ENCODE measurements at places on chromosomes 13 and 19.

GRCh38 chr19:33302974-33303790 is 848 bp upstream of the CEBPA start:
- peak; percentile 54 for DNase-seq

DNA sequence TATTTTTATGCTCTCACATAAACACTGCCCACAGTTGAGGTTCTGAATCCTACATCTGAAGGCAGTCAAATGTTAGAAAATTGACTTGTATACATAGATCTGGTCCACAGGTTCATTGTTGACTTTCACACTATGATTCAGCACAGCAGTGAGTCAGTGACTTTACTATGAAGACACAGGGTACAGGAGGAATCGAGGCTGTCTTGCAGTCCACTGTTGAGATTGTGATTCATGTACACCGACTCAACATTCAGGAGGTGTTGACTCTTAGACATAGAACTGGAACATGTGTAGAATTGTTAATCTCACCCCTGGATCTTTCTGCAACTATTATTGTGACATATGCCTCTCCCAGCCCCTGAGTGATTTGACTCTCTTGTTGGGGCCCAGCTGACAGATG is 74.3 kb upstream of the ZNF43 start:
- DNase-seq = no peak

DNA sequence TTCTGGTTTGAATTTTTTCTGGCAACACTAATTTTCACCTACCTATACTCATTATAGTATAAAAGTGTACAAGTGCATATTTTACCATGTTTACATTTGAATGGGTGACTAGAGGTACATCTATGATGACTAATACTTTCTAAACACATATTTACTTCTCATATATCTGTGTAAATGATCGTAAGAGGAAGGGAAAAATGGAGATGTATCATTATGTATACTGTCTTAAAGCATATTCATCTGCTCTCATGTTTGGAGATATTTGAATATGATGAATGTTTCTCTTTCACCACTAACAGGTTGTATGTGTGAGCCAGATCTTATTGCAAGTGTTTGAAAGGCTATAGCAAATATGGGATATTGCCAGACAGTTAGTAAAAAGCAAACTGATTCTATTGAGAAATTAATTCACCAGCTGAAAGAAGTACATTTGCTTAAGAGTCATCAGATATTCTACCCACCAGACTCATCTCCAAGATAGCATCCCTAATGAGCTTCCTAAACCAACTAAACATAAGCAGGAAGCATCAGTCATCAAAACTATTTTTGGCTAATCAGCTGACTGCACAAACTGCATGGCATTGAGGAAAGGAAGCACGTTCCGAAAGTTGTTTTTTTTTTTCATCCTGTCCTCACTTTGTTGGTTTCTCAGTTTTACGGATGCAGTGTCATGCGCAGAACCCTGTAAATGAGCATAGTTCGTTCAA is 738.2 kb downstream of the GPC5 start:
- peak; percentile 79 for DNase-seq

- peak; percentile 84 for DNase-seq
These were observed 128.4 kb downstream of the DPF1 start for GRCh38 chr19:38095411-38096308.

DNA sequence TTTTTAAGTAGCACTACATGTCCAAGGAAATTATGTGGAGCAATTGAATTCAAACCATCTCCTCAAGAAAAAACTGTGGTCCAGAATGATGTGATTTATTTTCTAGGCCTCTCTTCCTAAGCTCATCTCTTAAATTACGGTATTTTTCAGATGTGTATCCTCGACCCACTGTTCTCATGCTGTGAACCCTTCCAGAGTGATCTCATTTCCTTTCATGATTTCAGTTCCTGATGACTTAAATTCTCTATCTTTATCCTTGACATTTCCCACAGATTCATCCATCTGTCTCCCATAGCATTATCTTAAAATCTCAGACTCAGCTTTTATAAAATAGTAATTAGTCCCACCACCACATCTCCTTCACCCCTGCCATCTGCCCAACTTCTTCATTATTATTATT is 117.6 kb upstream of the SPRY2 start:
- no peak for DNase-seq

DNA sequence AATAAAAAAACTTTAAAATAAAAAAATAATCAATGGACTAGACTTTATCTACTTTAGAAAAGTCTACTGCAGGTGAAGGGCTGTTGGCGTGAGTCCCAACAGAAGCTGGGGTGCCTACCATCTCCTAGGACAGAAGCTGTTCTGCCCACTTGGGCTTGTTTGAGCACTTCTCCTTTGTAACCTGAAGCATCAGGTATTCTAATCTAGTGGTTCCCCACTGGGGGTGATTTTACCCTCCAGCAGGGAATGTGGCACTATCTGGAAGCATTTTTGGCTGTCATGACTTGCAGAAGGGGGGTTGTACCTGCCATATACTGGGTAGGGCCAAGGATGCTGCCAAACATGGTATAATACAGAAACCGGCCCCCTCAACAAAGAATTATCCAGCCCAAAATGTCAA is 16.2 kb upstream of the DOCK9 start:
- peak; percentile 83 for DNase-seq

- DNase-seq = peak; percentile 19
These were observed 39.5 kb downstream of the ATP7B start for GRCh38 chr13:51971520-51972426.

- no peak for DNase-seq
These were observed 2358.5 kb upstream of the PCDH20 start for GRCh38 chr13:63774133-63774532.

DNA sequence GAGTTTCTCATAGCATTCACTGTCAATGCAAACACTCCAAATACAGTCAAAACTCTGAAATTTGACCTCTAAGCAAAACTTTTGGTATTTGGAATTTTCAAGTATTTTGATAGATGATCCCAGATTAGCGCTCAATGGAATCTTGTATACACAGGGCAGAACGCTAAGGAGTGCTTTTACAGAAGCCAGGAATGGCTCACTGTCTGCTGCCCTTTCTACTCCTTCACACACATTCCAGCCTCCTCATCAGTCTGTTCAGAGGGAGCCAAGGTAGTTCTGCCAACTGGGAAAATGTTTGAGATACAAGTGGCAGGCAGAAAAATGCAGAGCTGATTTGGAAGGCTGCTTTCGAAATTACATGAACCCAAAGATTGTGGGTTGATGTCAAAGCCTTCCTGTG is 4.4 kb upstream of the STARD13 start:
- no peak for DNase-seq

GRCh38 chr13:44373247-44373600 is 400 bp upstream of the SERP2 start:
- DNase-seq = no peak

DNA sequence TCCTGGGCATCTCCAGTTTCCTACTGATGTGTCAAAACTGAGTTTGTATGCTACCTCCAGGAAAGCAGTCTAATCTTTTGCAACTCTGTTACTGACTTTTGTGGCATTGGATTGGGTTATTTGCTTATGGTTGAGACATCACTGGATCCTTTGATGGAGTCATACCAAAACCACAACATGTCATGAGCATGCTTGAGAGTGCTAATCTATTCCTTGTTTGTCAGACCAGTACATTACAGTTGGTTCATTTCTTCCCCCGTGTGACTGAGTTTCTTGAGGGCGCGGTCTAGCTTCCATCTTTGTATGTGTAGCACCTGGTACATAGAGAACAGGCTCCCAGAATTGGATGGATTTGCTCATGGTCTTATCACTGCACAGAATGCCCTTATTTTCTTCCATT is 43.2 kb downstream of the SUGT1 start:
- DNase-seq = no peak

GRCh38 chr13:29922896-29923295 is 72.5 kb upstream of the UBL3 start:
- no peak for DNase-seq

- no peak for DNase-seq
These were observed 2.9 kb downstream of the SUPT5H start for GRCh38 chr19:39448271-39448670.

GRCh38 chr13:87453244-87453643 is 217.9 kb upstream of the SLITRK5 start:
- peak; percentile 85 for DNase-seq

DNA sequence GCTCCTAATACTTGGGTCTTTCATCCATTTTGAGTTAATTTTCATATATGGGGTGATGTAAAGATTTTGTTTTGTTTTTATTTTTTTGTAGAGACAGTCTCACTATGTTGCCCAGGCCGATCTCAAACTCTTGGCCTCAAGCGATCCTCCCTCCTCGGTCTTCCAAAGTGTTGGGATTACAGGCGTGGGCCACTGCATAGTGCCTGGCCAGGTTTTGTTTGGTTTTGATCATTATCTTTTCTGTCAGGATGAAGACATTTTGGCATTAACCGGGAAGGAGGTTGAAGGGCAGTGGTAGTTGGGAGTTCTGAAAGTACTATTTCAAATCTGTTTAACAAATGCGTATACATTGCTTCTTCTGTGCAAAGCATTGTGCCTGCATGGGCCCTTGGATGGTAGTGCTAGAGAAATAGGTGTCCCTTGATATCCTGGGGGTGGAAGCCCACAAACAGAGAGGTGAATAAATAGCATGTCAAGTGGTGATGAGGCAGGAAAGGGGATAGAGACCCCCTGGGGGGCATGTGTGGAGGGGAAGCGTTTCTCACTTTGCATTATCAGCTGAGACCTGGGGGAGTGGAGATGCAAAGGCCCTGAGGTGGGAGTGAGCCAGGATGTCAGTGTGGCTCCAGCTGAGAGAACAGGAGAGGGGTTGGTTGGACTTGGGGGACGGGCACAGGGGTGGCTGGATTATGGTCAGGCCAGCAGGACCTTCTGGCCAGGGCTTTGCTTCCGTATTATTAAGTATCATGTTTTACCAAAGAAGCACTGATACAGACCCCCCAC is 41.4 kb downstream of the GATAD2A start:
- DNase-seq = no peak

DNA sequence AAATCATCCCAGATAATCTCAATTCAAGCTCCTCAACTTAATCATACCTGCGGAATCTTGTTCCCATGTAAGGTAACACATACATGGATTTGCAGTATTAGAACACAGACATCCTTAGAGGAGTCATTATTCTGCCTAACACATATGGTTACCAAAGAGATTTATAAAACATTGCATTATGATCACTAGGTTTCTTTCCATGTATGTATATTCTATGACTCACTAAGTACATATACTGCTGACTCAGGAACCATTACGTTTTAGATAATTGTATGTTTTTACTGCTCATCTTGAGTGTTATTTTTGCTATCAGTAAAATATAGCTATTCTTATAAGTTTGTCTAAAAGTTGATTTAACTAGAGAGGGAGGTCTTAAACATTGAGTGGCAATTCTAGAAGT is 182.9 kb downstream of the SLITRK6 start:
- DNase-seq = peak; percentile 6

DNA sequence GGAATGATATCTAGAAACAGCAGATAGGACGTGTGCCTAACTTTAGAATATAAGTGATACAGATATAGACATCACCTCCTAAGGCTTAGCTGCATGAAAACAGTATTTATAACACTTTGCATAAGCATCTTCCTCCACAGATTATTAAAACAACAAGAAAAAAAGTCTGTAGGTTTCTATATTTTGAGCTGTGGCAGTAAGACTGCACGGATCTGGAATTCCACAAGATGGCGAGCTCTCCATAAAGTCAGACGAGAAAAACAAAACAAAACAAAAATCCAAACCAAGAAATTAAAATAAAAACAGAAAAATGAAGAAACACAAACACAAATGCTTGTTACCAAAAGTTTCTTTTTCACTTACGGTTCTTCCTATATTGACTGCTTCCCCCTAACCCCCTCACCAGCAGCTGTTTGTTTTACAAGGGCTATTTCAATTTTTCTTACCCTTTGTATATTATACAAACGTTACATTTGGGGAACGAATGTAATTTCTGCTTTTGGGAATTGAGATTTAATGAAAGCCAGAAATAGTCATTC is 285.8 kb downstream of the MYO16 start:
- DNase-seq = no peak

GRCh38 chr13:20192158-20192835 is 441 bp downstream of the GJB2 start:
- no peak for DNase-seq

DNA sequence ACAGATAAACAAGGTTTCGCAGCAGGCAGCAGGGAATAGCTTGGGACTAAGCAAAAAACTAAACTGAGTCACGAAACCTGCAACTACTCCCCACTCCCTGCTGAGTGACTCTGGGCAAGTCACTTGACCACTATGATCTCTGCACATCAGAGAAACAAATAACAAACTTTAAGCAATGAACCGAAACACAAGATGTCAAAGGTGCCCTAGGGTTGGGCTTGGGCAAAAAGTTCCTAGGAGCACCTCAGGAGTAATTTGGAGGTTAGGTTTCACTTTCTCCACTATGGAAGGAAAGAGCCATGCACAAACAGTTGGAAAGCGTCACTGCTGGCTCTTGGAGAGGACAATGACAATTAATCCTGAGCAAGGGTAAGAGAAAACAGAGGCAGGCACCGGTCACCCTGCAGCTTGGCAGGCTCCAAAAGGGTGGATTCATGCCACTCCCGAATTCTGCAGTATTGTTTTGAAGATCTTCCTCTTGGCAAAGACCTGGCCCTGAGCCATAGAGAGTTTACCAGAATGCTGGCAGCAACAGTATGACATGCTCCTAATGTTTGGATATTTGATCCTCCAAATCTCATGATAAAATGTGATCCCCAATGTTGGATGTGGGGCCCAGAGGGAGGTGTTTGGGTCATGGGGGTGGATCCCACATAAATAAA is 60.3 kb downstream of the CRYL1 start:
- DNase-seq = no peak

DNA sequence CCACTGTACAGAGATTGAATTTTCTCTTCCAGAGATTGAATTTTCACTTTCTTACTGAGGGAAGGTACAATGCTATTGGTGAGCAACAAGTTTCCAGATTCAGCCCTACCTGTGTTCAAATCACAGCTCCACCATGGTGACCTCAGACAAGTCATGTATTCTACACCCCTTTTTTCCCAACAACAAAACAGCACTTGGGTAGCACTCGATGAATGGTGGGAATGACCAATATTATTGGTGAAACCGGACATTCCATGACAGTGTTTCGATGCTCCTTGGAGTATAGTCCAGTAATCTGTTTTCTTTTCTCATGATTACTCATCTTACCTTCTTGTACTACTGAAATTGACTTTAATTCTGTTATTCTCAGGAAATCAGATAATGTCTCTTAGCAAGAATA is 266.2 kb upstream of the SOX21 start:
- no peak for DNase-seq

GRCh38 chr13:20001366-20002190 is 43.1 kb downstream of the ZMYM2 start:
- no peak for DNase-seq

DNA sequence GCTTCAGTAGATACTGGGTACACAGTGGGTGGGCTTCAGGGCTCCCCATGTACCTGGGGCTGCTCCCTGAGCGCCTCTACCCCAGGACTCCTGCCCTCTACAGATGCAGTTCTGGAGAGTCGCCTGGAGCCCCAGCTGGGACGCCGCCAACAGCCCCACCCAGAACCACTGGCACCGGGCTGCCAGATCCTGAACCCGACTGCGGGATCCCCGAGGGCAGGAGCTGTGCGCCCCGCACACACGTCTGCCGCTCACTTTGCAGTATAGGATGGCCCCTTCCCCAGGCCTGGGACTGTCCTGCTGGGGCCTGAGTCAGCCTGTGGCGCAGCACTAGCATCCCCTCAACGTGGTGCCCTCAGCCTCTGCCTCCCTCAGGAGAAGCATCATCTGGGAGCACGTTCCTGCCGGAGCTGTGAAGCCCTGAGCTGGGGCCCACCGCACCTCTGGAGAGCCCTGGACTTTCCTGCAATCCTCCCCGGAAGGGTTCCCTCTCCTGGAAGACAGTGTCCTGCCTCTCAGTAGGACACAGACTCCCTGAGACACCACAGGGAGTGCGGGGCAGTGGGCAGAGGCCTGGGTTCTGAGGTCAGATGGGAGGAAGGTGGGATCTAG is 3.7 kb downstream of the REXO1 start:
- no peak for DNase-seq

Data from NCI-H69 (cell line).